ENCODE measurements at places on chromosomes 7 and 10.

DNA sequence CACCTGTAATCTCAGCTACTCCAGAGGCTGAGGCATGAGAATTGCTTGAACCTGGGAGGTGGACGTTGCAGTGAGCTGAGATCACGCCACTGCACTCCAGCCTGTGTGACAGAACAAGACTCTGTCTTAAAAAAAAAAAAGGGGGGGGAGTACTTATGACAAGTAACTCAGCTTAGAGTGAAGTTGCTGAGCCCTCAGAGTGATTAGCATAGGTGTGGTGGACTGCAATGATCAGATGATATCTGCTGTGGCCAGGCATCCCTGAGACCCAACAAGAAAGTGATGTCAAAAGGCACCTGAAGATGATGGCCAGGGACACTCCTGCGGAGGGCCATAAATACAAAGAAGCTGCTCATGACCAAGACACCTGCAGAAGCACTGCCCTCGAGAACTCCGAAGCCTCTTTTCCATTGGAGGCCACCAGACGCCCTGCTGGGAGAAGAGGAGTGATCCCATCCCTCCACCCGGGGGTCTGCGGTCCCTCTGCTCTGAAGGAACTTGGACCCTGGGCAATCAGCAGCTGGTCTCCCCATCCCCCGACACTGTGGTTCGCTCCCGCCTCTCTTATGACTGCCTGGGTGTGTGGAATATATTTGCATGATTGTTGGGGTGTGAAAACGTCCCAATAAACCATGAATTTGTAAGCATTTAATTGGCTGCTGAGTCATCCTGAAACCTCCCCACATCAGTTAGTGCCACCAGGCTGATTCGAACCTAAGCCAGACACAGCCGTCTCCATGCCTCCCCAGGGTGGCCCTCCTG, 46.0 kb downstream of the RASGEF1A start:
- no peak for DNase-seq

DNA sequence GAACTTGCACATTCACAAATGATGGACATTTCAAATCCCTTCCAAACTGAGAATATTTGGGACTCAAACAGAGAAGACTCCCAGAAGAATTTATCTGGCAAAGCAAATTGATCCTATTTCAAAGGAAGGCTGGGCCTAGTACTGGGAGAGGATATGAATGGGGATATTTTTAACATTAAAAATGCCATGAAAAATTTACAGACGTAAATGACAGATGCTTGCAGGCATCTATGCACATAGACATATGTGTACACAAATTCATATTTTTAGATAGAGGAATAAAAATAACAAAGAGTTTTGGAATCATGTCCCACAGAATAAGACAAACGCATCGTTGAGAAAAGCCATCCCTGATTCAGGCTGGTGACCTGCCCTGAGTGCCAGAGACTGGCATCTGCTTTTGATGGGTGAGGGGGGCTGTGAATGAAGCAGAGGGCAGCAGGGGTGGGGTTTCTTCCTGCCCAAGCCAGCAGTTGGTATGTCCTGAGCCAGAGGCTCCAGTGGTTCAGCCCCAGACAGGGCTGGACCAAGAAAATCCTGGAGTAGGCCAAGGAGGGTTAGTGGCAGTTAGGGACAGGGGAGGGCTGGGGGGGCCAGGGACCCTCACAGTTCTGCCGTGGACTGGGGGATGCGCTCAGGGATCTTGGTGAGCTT, 138.5 kb downstream of the SLIT1 start:
- no peak for DNase-seq

DNA sequence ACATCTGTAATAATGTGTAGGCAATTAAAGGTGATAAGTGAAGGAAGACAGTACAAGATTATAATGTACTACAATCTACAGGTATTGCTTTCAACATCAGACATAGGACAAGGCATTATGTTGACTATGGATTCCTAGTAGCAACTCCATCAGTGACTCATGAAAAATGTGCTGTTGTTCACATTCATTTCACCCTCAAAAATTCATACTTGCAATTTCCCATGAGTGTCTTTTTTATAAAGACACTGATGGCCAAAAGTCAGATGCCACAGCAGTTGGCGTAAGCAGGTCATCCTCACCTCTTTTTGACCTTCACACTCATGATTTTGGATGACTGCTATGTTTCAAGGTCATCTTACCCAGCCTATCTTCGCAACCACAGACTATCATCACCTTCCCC, 100.0 kb upstream of the AMPH start:
- DNase-seq = no peak

DNA sequence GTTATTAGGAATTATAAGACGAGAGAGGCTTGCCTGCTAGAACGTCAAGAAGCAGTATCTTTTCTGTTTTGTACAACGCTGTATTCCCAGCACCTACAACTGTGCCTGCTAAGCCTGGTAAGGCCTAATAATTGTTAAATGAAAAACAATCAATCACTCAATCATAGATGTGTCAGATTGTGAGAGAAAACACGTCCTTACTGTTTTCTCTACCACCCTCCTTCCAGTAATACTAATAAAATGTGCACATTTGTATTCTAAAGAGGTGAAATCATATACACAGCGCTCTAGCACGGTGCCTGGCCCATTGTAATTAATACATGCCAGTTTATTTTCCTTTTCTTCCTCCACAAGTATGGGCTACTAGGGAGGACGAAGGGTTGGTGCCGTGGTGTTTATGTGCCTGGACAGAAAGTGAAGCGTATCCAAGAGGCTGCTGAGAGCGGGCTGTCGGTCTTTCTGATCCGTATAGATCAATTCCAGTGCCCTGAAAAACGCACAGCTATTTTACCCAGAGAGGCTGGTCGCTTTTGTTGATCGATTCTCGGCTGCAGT, 1.5 kb upstream of the AUTS2 start:
- DNase-seq = no peak

GRCh38 chr7:124550036-124550435, 215.6 kb downstream of the GPR37 start:
- DNase-seq = no peak

DNA sequence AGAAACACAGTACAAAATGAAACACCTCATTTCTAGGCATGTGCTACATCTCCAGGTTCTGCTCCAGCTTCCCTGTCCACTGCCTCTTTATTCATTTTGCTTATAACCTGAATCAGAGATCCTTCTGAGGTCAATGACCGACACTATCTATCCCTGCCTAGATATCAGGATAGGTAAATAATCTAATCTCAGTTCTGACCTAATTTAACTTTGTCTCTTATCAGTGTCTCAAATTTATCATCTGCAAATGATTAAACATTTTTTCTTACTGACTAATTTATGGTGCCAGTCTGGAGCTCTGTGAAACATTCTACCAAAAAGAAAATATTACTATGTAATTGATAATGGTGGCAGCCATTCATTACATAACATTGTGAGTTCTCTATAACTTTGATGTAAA, 61.1 kb downstream of the SGCE start:
- DNase-seq = no peak

DNA sequence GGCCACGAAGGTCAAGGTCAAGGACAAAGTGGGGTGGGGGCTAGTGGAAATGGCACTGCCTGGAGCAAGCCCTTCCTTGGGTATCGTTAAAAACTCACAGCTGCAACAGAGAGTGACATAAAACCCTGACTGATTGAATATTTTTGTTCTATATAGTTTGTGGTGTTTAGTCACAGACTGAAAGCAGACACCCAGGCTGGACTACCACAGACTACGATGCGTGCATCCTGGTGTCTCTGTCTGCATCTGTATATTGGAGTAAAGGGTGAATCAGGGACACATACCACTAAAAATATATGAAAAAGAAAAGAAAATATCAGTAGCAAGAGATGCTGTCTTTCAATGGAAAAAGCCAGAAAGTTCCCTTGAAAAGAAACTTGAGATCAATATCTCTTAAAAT, 101.4 kb downstream of the KLF6 start:
- no peak for DNase-seq

DNA sequence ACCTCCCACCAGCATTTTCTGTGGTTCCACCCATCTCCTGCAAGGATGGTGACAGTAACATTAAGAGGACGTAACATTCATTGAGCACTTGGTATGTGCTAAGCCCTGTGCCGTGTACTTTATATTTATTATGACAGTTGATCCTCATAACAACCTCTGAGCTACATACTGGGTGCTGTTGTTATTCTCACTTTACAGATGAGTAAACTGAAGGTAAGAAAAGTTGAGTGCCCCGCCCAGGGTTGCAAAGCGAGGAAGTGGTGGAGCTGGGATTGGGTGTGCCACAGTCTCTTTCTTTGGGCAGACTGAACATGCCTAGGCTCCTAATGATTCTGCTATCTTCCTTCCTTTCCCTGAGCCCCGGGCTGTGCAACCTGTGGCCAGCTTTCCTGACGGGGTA, 107.4 kb downstream of the SH3PXD2A start:
- DNase-seq = no peak

- DNase-seq = no peak
Measured at GRCh38 chr7:21542891-21543527, at the start of gene DNAH11. TSS of gene DNAH11 (plus strand) at chr7:21543039. CDS start at chr7:21543246, 207 bp downstream.
